Activated CD4-positive, alpha-beta T cell treated with anti-CD3 and anti-CD28 coated beads for 36 hours (primary cell): ENCODE measurements at places on chromosomes 3 and 15. TPM values are rescaled to one million over a fixed set of nuclear protein-coding genes. Genes with fewer than 3 reads are reported as not detected.

LRRC31 gene
- not detected for total RNA-seq

- no peak for DNase-seq
These were observed 47.0 kb upstream of the RBP1 start for GRCh38 chr3:139586420-139587017.

GRCh38 chr15:73688455-73688854, 4.3 kb downstream of the CD276 start:
- no peak for DNase-seq

- DNase-seq, result peak; percentile 52
These were observed 38.6 kb upstream of the APH1B start for GRCh38 chr15:63238796-63239195.

- peak; percentile 44 for DNase-seq
These were observed 594 bp downstream of the CRELD1 start for GRCh38 chr3:9934235-9934621.
